NCI-H187 (cell line): ENCODE measurements at places on chromosomes 12 and 14.

- DNase-seq, result no peak
Observed at GRCh38 chr14:93239869-93240677, 33.0 kb downstream of the UBR7 start.

- DNase-seq, result no peak
Observed at GRCh38 chr14:102424520-102424919, 61.8 kb downstream of the TECPR2 start.

- peak; percentile 80 for DNase-seq
Observed at GRCh38 chr12:14714437-14714836, 18.0 kb upstream of the GUCY2C start.

GRCh38 chr14:100436745-100437406, 113.7 kb downstream of the SLC25A47 start:
- no peak for DNase-seq

DNA sequence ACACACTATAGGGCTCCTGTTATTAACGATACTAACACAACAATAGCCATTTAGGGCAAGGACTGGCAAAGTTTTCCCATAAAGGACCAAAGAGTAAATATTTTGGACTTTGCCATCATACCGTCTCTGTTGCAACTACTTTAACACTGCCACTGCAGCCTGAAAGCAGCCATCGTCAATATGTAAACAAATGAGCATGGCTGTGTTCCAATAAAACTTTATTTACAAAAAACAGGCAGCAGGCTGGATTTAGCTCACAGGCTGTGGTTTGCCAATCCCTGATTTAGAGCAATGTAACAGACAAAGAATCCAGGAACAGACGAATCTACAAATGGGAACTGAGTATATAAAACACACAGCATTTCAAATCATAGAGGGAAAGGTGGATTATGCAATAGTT, 84.1 kb downstream of the FRMD6 start:
- no peak for DNase-seq

- DNase-seq, result no peak
Observed at GRCh38 chr12:49105504-49106084, 5.1 kb downstream of the LMBR1L start.

- no peak for DNase-seq
Observed at GRCh38 chr12:67469666-67470065, 178.9 kb upstream of the DYRK2 start.
